Melanocyte of skin (primary cell): ENCODE measurements at places on chromosomes 5 and 9. TPM values are rescaled to one million over a fixed set of nuclear protein-coding genes. Genes with fewer than 3 reads are reported as not detected.

CORO2A gene
- total RNA-seq = 4.7 and 5.6 TPM in 2 replicates

SLC2A6 gene
- total RNA-seq = 23.4 and 31.3 TPM in 2 replicates

ORM1 gene
- total RNA-seq = not detected in 2 replicates

RANBP17 gene
- total RNA-seq = 16.3 and 35.0 TPM in 2 replicates

RBM22 gene
- 26.1 and 28.6 TPM in 2 replicates for total RNA-seq

IL9 gene
- total RNA-seq = not detected in 2 replicates

TAF1L gene
- total RNA-seq = under 0.01 TPM in 2 replicates

THOC3 gene
- total RNA-seq = 33.4 and 36.7 TPM in 2 replicates

CAMSAP1 gene
- 22.0 and 26.1 TPM in 2 replicates for total RNA-seq

LAMC3 gene
- total RNA-seq = 0.69 and 1.1 TPM in 2 replicates

CDH6 gene
- total RNA-seq = not detected in 2 replicates

STING1 gene
- 17.2 and 26.2 TPM in 2 replicates for total RNA-seq

SNCAIP gene
- total RNA-seq = not detected in 2 replicates

CTNNA1 gene
- 373 and 534 TPM in 2 replicates for total RNA-seq

GPR150 gene
- 0.67 and 0.93 TPM in 2 replicates for total RNA-seq

NR2F1 gene
- 0.33 and 2.3 TPM in 2 replicates for total RNA-seq

CLIC3 gene
- total RNA-seq = not detected in 2 replicates

OR1Q1 gene
- total RNA-seq = not detected in 2 replicates

MPDZ gene
- total RNA-seq = 39.2 and 87.6 TPM in 2 replicates

SPINK13 gene
- not detected in 2 replicates for total RNA-seq

CKMT2 gene
- 1.1 TPM in 1 of 2 replicates, not detected in the other for total RNA-seq

PRELID2 gene
- 10.3 and 22.5 TPM in 2 replicates for total RNA-seq

HMCN2 gene
- not detected in 2 replicates for total RNA-seq

PCSK1 gene
- 1.00 and 15.0 TPM in 2 replicates for total RNA-seq

MEF2C gene
- 14.5 and 16.0 TPM in 2 replicates for total RNA-seq

F2RL2 gene
- under 0.01 TPM in 1 of 2 replicates, not detected in the other for total RNA-seq

PRSS3 gene
- 0.33 TPM in 1 of 2 replicates, not detected in the other for total RNA-seq
